WTC11 (cell line): ENCODE measurements at places on chromosomes 6 and 20. TPM values are rescaled to one million over a fixed set of nuclear protein-coding genes. Genes with fewer than 3 reads are reported as not detected.
A peak's percentile ranks its signal among the peaks of the same experiment; 100 is the strongest.

The TCF19 gene
- total RNA-seq: 10.2 to 12.7 TPM (median 10.7 TPM) in 3 replicates

The GJA10 gene
- total RNA-seq: not detected in 3 replicates

DNA sequence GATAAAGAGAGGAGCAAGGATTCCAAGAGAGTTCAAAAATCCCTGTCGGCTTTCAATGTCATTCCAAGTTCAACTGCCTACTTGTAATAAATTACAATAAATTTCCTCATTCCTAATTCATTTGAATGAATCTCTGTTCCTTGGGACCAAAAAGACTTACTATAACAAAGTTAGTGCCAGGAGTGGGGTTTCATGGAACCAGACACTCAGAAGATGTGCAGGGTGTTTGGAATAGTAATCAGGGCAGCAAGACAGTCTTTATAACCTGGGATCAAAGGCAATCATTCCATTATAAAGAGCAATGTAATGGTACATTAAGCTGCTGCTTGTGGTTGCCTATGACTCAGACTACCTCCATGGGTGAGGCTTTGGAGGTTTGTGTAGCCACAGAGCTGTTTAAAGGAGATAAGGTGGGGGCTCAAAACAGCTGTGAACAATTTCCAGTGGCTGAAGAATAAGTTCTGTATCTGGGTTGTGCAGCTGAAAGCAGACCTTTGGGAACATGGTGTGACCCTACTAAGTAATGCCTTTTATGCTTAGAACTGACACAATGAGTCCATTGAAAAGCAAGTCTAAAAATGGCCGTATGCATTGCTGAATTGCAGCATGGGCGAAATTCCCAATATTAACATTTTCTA is 159.9 kb downstream of the LINC00237 start:
- DNase-seq: no peak
- H3K4me1 ChIP-seq: no peaks in the 10 kb centered on the region
- H3K27me3 ChIP-seq: peaks cover 2% of the 10 kb centered on the region; the same call in 1 of the 2 replicates
- H3K27ac ChIP-seq: no peak overlapping the region

DNA sequence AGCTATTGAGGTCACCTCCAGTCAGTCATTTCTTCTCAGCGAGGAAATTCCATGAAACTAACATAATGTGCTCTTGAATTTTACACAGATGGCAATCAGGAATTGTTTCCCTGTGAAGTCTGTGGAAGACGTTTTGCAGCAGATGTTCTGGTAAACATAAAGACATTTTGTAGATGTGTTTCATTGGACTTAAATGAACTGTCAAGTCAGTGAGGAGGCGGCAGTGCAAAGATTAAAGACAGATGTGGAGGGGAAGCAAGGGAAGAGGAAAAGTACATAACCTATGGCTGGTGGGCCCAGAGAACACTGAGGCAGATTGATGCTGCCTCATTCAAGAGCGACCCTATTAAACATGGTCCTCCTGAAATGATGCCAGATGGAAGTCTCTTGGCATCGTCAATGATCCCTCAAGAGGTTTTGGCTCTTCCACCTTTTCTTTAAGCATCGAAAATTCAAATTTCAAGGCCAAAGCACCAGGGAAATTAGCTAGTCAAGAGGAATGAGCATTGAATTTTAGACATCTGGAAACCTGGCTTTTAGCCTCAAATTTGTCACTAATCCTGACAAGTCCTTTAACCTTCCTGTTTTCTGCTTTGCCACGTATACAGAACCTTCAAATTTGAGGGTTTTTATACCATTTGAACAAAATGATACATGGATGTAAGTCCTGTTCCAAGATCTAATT is 20.1 kb downstream of the ZC2HC1B start:
- DNase-seq: no peak
- H3K27me3 ChIP-seq: no peaks in the 10 kb centered on the region
- H3K4me3 ChIP-seq: no peak overlapping the region
- H3K4me1 ChIP-seq: no peaks in the 10 kb centered on the region
- no peaks in the 10 kb centered on the region for H3K36me3 ChIP-seq

- H3K36me3 ChIP-seq: no peaks in the 10 kb centered on the region
- H3K4me1 ChIP-seq: peaks cover 12% of the 10 kb centered on the region
- H3K27me3 ChIP-seq: peaks cover 31% of the 10 kb centered on the region
- no peak for DNase-seq
These were observed 8.3 kb downstream of the POM121L2 start for GRCh38 chr6:27303613-27304272.

The ACOT8 gene
- 38.1 to 41.1 TPM (median 39.4 TPM) in 3 replicates for total RNA-seq

DNA sequence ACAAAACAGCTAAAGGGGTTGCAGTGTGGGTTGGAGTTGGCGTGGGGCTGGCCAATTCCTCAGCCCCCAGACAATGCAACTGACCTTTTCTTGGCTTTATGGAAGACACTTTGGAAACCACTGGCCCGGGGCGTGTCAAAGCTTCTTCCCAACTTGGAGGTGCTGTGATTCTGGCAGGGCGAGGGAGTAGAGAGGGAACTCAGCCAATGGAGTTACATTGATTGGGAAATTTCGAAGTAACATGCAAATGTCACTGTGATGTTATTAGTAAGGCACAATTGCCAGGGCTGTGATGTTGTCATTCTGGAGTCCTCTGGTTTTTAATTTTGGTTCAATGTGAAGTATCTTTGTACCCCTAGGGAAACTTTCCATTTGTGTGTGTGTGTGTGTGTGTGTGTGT is 41.5 kb upstream of the EPB41L1 start:
- no peak for DNase-seq
- no peaks in the 10 kb centered on the region for H3K36me3 ChIP-seq
- peaks cover 41% of the 10 kb centered on the region for H3K4me1 ChIP-seq
- H3K27me3 ChIP-seq: peaks cover 8% of the 10 kb centered on the region

The SAMD10 gene
- total RNA-seq: 4.6 to 6.2 TPM (median 4.8 TPM) in 3 replicates

The PDYN gene
- total RNA-seq: 0.14 to 0.28 TPM (median 0.21 TPM) in 3 replicates

DNA sequence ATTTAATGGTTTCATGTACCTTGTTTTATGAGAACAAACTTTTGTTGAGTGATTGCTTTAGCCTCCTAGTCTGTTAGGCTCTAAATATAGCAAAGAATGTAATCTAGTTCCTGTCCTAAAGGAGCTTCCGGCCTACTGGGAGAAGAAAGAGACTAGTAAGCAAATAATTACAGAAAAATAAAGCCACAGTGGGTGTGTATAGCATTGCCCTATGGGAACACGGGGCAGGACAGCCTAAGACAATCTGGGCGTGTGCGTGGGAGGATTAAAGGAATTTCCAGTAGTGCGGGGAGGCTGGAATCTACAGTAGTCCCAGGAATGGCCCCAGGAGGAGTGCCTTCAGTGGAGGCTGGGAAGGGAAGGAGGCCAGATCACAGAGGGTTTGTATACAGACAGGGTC is 98.1 kb upstream of the AKAP12 start:
- H3K27ac ChIP-seq: no peak overlapping the region
- H3K36me3 ChIP-seq: peaks cover under 1% of the 10 kb centered on the region
- H3K4me3 ChIP-seq: no peak overlapping the region
- no peak for DNase-seq
- H3K27me3 ChIP-seq: no peaks in the 10 kb centered on the region; the same call in 1 of the 2 replicates
- peaks cover 7% of the 10 kb centered on the region for H3K4me1 ChIP-seq

GRCh38 chr20:52313341-52313963 is 121.9 kb upstream of the ZFP64 start:
- H3K4me1 ChIP-seq: peaks cover 42% of the 10 kb centered on the region
- peak; percentile 32 for DNase-seq
- no peaks in the 10 kb centered on the region for H3K36me3 ChIP-seq
- H3K4me3 ChIP-seq: no peak overlapping the region
- peaks cover 17% of the 10 kb centered on the region for H3K27me3 ChIP-seq

The ZNF341 gene
- 7.8 to 9.6 TPM (median 8.0 TPM) in 3 replicates for total RNA-seq

- H3K4me3 ChIP-seq: no peak overlapping the region
- H3K4me1 ChIP-seq: no peaks in the 10 kb centered on the region
- no peak overlapping the region for H3K27ac ChIP-seq
- peaks cover 6% of the 10 kb centered on the region; the same call in 1 of the 2 replicates for H3K36me3 ChIP-seq
- peaks cover 6% of the 10 kb centered on the region for H3K27me3 ChIP-seq
- DNase-seq: no peak
These were observed 44.2 kb upstream of the TAB2 start for GRCh38 chr6:149273318-149273717.

DNA sequence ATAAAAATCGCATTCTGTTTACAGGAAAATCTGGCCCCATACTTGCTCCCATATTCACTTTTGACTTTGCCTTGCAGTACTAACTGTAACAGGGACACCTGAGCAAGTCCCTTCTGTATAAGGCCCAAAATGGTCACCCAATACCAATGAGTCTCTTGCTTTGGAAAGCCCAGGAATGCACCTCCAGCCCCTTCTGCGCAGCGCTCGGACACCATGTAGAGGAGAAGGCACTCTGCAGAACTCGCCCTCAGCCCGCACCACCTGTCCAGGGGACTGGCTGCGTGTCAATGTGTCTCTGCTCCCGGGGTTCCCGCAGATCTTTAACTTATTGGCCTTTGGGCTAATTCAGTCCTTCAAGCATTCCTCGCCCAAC is 746 bp upstream of the PRND start:
- peaks cover 2% of the 10 kb centered on the region; the same call in 1 of the 2 replicates for H3K36me3 ChIP-seq
- H3K27ac ChIP-seq: no peak overlapping the region
- peak; percentile 23 for DNase-seq
- H3K4me3 ChIP-seq: peak overlapping the region; percentile 4; the same call in 1 of the 2 replicates
- H3K4me1 ChIP-seq: peaks cover 20% of the 10 kb centered on the region

- no peak overlapping the region for H3K4me3 ChIP-seq
- H3K4me1 ChIP-seq: peaks cover 30% of the 10 kb centered on the region
- no peaks in the 10 kb centered on the region; the same call in 1 of the 2 replicates for H3K36me3 ChIP-seq
- DNase-seq: no peak
- no peak overlapping the region for H3K27ac ChIP-seq
These were observed 577.8 kb downstream of the MAFB start for GRCh38 chr20:40111282-40111681.

GRCh38 chr20:3239026-3239866 is at the start of gene SLC4A11:
Gene SLC4A11, minus strand, starts transcription at chr20:3239190. Its CDS starts 53 bp downstream, at chr20:3239137.
- peaks cover 56% of the 10 kb centered on the region for H3K27me3 ChIP-seq
- H3K36me3 ChIP-seq: no peaks in the 10 kb centered on the region
- peak; percentile 82 for DNase-seq
- H3K4me1 ChIP-seq: peaks cover 26% of the 10 kb centered on the region
- no peak within 1 kb of the TSS; the same call in 1 of the 2 replicates for H3K27ac ChIP-seq

DNA sequence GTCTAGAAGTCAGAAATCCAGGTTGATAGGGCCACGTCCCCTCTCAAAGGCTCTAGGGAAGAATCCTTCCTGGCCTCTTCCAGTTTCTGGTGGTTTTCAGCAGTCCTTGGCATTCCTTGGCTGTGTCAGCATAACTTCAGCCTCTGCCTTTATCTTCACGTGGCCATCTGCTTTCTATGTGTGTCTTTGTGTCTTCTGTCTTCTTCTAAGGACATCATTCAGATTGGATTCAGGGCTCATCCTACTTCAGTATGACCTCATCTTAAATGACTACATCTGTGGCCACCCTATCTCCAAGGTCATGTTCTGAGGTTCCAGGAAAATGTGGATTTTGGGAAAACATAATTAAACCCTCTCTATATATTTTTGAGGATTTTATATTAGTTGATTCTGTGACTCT is 23.0 kb downstream of the C6orf89 start:
- H3K4me3 ChIP-seq: no peak overlapping the region
- H3K4me1 ChIP-seq: no peaks in the 10 kb centered on the region
- no peak for DNase-seq
- H3K36me3 ChIP-seq: no peaks in the 10 kb centered on the region

The BMP7 gene
- total RNA-seq: 39.1 to 40.7 TPM (median 40.0 TPM) in 3 replicates

GRCh38 chr6:133957227-133957626 is 4.2 kb downstream of the TBPL1 start:
- H3K36me3 ChIP-seq: no peaks in the 10 kb centered on the region
- no peak overlapping the region for H3K4me3 ChIP-seq
- DNase-seq: no peak
- H3K27ac ChIP-seq: no peak overlapping the region
- H3K4me1 ChIP-seq: peaks cover 40% of the 10 kb centered on the region
- no peaks in the 10 kb centered on the region; the same call in 1 of the 2 replicates for H3K27me3 ChIP-seq

DNA sequence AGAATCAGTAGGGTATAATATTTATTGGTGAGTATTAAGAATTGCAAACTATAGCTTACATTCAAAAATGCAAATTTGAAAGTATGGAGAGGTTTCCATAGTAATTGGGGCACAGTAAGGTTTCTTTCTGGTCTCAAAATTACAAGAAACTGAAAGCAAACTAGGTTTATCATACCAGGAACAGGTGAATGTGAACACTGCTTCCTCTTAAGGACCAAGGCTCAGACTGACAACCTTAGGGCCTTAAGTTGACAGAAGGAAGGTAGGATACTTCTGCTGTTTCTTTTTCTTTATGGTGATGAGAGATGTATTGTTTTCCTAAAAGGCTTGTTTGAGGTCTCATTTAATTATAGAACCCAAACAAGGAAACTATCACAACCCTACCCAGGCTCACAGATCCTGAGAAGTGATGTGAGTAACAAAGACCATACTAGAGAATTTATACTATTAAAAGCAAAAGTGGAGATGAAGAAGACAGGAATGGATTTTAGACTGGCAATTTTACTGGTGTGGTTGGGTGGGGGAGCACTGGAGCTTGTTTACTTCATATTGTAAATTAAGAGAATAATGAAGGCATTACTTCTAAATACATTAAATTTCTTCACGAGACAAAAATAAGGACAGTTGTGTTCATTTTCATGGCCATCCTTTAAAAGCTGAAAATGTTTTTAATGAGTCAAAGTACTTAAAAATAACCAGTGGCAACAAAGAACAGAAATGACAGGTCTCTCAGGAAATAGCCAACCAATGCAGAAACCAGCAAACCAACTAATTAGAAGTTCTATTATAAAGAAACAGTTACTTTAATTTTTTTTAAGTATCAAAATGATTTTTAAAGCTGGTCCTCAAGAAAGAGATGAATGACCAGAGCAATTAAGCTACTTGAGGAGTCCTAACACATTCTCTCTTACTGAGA is 21.3 kb downstream of the STAU1 start:
- H3K4me3 ChIP-seq: no peak overlapping the region
- H3K27me3 ChIP-seq: no peaks in the 10 kb centered on the region
- H3K36me3 ChIP-seq: peaks cover 12% of the 10 kb centered on the region
- no peak overlapping the region for H3K27ac ChIP-seq
- no peak for DNase-seq
